Stimulated activated CD8-positive, alpha-beta memory T cell treated with anti-CD3 and anti-CD28 coated beads, Interleukin-7, amount 100 ng/mL, for 1 hour (primary cell): ENCODE measurements at places on chromosomes 2 and 18.

DNA sequence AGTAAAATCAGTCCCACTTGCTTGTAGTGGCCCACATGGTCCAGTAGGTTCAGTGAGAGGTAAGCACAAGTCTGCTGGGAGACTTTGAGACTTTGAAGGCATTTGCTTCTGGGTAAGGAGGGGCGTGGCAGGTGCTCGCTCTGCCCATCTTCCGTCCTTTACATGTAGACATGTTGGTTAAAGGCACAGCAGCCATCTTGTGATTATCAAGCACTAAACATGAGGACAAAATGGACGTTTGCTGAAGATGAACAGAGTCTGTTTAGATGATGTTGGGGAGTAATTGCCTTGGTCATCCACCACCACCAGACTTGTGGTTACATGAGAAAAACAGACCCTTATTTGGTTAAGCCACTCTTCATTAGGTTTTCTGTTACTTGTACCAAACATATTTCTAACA, 252.8 kb upstream of the PARD3B start:
- no peak for DNase-seq

GRCh38 chr18:73118121-73118816, 250.5 kb upstream of the NETO1 start:
- DNase-seq = no peak

DNA sequence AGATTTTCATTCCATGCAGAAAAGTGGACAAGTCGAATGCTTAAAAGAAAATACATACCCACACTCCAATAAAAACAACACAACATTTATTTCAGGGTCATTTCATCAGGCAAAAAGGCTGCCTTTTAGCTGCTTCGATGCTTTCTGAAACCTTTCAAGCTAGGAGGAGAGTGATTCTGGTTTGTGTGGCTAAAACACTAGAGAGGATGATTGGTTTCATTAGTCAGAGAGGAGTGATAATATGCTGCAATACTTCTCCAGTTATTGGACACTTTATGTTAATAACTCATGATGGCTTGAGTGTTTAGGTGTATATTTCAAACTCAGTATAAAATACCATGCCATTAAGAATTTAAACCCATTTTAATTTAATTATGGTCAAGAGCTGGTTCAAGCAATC, 614.0 kb downstream of the SLC4A3 start:
- DNase-seq = no peak

DNA sequence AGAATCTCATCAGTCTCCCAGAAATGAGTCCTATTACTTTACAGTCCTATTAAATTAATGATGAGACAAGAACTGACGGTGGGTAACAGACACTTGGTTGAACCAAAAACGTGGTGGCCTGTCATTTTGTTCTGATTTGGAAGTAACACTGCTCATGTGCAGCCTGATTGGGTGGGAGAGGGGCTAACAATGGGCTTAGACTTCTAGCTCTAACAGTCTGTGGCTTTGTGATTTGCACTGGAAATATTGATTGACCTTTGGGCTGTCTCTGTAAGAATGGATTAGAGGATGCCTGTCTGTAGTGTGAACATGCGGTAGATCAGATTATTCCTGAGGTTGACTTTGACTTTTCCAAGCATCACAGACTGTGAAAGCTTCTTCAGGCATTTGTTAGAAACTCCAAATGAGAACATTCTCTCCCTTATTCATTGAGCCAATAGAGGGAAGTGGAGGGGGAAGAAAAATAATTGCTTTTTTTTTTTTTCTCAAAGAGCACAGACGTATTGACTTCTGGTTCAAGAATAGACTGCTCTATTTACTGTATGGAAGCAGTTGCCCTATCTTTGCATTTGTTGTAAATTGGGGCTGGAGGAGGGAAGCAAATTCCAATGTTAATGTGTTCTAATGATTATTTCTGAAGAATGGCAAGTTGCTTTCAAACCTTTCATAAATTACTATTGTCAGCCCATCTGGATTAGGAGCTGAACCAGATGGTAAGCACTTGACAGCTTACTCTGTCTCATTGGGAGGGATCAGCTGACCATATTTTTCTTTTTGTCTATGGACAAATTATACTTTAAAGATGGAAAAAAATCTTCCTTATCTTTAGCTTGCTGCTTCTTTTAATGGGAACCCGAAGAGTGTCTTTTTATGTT, 85.8 kb upstream of the TTN start:
- DNase-seq = no peak

- DNase-seq = no peak
Observed at GRCh38 chr18:32847691-32848090, 74.9 kb upstream of the KLHL14 start.

DNA sequence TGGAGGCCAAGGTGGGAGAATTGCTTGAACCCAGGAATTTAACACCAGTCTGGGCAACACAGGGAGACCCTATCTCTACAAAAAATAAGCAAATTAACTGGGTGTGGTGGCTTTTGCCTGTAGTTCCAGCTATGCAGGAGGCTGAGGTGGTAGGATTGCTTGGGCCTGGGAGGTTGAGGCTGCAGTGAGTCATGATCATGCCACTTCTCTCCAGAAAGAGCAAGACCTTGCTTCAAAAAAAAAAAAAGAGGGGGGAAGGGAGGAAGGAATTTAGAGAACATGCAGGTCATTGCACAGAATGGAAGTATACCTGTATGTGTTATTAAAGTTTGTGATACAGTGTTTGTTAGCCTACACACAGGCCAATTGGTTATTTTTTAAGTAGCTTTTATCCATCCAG, 25.8 kb downstream of the PKP4 start:
- DNase-seq = no peak

DNA sequence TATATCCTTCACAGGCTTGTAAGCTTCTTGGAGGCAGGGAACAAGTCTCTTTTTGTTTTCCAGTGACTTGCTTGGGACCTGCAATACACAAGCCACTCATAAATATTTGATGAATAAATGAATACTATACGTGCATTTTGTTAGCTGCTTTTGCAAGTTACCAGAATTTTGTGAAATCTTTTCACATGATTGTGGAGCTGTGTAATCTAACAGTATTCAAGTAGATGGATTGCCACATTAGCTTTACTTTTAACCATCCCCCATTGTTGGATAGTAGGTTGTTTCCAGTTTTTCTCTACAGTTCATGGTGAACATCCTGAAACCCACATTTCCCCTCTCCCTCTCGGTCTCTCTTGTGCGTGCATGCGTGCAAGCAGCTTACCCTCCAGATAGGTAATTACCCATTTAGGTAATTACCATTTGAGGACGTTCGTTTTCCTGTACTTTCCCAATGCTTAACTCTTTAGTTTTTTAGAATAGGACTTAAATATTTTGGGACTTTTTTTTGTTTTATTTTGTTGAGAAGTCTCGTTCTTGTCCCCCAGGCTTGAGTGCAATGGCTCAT, 12.5 kb downstream of the ZNF407 start:
- no peak for DNase-seq

- no peak for DNase-seq
Observed at GRCh38 chr2:123993728-123994323, 31.3 kb upstream of the CNTNAP5 start.

GRCh38 chr2:68774569-68775271, 40.1 kb downstream of the ARHGAP25 start:
- no peak for DNase-seq

DNA sequence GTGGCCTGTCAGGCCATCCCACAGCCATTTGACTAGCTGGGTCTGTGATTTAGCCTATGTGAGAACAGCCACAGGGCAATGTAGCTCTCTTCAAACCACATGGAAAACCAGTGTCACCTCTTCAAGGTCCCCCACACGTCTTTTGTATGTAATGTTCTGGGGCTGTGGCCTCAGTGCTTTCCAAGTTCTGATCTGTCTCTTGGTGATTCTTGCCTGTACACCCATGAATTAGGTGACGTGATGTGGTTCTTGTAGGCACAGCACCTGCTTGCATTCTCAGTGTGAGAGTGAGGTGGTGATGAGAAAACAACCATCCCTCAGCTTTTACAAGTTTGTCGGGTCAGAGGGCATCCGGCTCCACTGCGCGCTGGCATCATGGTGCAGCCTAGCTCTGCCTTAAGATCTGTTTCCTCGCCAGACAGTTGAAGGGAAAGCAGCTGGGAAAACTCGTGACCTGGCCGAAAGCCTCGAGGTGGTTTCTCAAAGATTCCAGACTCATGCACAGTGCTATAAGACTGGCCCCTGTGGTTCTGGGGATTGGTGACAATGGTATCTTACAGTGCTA, 125.8 kb downstream of the TANC1 start:
- DNase-seq = no peak

GRCh38 chr2:11239666-11240462, 84.6 kb downstream of the SLC66A3 start:
- no peak for DNase-seq

- no peak for DNase-seq
Observed at GRCh38 chr2:119249855-119250717, 26.5 kb downstream of the STEAP3 start.

- DNase-seq = no peak
Observed at GRCh38 chr2:48230834-48231233, 299.1 kb upstream of the STON1 start.

DNA sequence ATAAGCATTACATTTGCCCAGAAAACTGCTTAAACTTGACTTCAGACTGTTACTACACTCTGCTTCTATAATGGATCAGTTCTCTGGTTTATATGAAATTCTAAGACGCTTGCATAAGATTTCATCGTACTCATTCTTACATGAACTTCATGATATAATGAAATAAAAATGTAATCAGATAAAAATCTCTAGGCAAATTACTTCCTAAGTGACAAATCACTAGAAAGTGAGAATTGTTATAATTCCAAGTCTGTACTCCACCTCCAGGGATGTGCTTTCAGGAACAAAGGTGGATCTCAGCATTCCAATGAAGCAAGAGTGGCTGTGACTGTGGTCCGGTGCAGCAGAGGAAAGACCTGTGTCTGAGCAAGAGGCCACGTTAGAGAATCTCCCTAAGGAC, 226.2 kb downstream of the PIEZO2 start:
- no peak for DNase-seq

DNA sequence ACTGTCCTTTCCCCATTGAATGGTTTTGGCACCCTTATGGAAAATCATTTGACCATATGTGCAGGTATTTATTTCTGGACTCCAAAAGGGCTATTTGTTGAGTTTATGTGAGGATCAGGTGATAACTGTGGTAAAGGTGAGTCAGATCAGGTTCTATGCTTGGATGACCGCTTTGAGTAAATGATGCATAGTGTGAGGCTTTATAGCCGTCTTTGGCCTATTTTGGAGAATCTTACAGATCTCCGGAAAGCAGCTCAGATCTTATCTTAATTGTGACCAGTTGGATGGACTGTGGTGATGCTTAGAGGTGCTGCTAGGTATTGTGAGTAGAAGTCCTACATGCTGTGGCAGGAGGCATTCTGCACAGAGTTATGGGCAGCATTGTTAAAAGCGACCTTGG, 126.2 kb downstream of the METTL8 start:
- no peak for DNase-seq

DNA sequence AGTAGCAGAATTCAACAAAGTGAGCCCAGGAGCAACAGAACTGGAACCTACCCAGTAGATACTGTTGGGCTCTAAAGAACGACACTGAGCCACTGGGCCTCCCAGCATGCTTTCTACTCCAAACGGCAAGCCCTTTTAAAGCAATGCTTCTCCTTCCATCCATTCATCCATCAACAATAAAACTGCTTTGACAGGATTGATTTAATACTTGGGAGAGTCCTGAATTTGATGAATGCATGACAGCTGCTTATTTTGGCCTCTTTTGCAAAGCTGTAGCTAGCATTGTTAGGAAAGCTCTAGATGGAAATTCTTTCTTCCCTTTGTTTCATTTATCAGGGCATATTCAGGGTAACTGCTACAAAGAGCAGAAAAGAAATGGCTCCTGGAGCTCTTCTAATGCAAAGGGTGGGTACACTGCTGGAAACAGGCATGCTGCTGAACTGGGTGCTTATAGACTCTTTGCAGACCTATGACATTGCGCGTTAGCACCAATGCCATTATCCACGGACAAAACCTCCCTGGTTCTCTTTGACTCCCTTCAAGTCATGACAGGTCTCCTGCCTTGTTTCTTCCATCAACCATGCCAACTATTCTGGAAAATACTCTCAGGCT, 138.4 kb upstream of the HNRNPA3 start:
- DNase-seq = no peak

- no peak for DNase-seq
Observed at GRCh38 chr18:76013057-76013456, 482.0 kb downstream of the ZNF516 start.

- DNase-seq = no peak
Observed at GRCh38 chr18:11689669-11690565, 853 bp downstream of the GNAL start.

- no peak for DNase-seq
Observed at GRCh38 chr2:46315103-46315890, 18.1 kb downstream of the EPAS1 start.

- DNase-seq = no peak
Observed at GRCh38 chr2:3192920-3193319, 184.7 kb downstream of the EIPR1 start.
